ENCODE measurements at places on chromosomes 4 and X.

GRCh38 chrX:19727887-19728648 is 159.3 kb downstream of the SH3KBP1 start:
- DNase-seq = no peak

DNA sequence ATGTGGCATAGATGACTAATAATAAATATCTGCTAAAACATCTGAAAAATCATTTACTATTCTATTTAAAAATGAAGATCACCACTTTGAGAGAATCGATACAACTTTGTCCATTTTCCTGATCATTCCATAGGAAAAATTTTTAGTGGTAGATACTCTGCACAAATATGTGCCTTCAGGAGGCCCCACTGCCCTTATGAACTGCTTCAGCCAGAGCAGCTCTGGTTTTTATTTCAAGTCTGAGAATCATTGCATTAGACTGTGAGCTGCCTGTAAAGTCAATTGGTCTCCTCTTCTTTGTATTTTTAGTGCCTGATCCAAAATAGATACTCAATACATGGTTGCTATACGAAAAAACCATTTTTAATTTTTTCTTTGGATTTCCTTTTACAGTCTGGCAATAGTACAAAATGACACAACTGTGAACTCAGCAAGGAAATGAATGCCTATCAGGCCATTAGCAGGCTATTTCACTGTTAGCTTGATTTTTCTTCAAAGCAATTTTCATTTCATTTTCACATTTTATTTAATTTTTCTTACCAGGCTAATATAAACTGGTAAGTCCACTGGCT is 69.1 kb downstream of the SHISA3 start:
- no peak for DNase-seq

DNA sequence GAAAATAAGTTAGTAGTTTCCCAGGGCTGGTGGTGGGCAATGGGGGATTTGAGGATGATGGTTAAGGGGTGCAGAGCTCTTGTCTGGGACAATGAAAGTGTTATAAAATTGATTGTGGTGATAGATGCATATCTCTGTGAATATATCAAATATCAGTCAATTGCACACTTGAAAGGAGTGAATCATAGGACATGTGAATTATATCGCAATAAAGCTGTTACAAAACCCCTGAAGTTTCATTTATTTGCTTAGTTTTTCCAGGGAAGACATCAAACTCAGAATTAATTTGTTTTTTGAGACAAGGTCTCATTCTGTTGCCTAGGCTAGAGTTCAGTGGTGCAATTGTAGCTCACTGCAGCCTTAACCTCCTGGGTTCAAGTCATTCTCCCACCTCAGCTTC is 17.9 kb upstream of the YIPF6 start:
- DNase-seq = no peak

- DNase-seq = no peak
Observed at GRCh38 chrX:47620303-47620685, 637 bp upstream of the SYN1 start.

DNA sequence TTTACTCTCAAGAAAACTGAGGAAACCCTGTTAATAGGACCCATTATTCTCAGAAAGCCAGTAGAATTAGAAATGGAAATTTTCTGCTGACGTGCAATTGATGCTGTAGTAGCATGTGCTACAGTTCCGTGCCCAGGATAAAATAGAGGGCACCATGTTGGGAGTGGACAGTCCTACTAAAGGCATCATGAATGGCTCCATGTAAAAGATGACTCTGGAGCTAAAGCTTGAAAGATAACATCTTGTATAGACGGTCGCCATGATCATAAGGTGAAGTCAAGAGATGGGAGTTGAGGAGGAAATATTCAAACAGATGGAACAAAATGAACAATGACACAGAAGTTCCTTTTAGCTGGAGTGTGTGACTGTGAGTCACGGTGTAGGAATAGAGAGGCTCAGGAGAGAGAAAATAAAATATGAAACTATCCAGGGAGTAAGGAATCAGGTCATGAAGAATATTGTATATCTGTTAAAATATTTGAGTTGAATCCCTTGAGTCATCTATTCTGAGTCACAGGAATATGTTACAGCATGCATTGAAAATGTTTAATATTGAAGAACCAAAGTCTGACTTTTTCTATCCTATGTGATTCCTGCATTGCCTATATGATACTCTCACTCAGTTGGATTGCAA is 31.8 kb downstream of the ANXA10 start:
- DNase-seq = no peak

GRCh38 chr4:181819946-181820345 is 423.3 kb upstream of the TENM3 start:
- DNase-seq = no peak

- DNase-seq = no peak
Observed at GRCh38 chrX:51487960-51488267, 8.5 kb downstream of the NUDT11 start.

GRCh38 chr4:168636506-168637196 is 139.8 kb downstream of the PALLD start:
- no peak for DNase-seq

DNA sequence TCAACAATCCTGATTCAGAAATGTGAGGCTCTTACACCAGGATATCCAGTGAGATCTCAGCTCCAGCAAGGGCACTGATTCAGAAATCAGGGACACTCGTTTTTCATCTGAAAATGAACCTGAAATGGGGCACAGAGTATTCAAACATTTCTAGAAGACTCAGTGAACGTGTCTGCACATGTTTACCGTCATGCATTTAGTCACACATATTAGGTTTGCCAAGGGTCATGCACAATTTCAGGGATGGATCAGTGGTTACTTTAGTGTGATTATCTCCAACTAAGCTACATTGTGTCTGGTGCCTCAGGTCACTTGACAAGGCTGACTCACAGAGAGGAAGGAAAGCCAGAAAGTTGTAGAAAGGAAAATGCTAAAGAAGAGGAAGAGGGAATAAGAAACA is 33.6 kb upstream of the SPANXN2 start:
- DNase-seq = no peak

- DNase-seq = no peak
Observed at GRCh38 chrX:71935476-71935875, 24.8 kb downstream of the NHSL2 start.

- DNase-seq = no peak
Observed at GRCh38 chr4:138507522-138507921, 265.4 kb upstream of the SLC7A11 start.

DNA sequence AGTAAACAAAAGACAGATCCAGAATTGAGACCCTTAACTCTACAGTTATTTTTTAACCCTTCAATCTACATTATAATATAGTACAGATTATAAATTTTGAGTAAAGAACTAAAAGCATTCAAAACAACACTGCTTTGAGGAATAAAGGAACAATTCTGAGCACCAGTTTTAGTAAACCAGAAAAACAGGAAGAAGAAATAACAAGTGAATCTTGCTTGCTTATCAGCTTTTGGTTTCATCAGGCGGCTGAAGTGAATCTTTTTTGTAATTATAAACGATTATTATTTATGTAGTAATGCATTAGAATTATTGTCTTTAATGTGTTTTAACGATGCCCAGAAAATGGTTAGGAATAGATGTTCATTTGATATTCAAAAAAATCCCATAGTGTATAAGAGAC is 305.4 kb downstream of the ARAP2 start:
- DNase-seq = no peak

DNA sequence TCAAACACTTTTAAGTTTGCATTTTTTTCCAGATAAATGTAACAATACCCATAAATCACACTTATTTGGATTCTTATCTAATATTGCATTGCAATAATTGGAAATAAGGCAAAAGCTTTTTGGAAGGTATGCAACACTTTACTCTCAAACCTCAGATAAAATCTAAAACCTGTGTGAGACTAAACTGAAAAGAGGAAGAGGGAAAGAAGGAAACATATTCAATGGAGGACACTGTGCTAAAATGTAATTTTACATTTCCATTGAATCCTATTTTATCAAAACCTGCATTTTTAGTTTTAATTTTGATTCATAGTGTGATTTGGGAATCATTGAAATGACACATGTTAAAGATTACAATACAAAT is 99.4 kb downstream of the HPGD start:
- no peak for DNase-seq

DNA sequence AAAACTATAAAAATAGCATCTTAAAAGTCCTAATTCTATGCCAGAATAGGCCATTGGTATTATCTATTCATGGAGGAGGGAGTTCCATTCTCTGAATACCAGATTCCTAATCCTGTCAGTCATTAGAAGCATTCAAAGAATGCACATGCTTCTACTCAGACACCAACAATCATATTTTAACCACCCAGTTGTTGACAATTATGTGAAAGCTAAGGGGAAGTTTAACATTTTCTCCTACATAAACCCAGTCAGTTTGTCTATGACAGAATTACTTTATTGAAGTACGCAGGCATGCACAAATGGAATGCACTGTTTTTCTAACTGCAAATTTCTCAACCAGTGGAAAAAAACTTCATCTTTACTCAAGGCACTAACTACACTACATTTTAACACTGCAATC is 69.6 kb upstream of the MTNR1A start:
- no peak for DNase-seq

DNA sequence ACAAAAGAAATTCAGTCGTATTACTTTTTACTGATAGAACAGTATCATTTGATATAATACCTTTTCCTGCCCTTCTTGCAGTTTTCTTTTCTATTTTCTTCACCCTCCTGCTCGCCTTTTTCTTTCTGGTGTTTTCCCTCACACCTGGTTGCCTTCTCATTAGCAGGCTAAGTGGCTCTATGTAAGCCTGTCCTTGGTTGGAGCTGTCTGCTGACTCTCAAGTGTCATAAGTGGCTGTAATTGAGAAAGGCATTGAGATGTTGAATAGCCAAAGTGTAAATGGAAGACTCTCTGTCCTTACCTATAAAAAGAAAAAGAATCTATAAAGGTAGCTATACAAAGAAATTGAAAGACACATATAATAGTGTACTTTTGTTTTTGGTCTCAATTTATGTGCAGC is 180.7 kb downstream of the ADGRL3 start:
- DNase-seq = no peak

DNA sequence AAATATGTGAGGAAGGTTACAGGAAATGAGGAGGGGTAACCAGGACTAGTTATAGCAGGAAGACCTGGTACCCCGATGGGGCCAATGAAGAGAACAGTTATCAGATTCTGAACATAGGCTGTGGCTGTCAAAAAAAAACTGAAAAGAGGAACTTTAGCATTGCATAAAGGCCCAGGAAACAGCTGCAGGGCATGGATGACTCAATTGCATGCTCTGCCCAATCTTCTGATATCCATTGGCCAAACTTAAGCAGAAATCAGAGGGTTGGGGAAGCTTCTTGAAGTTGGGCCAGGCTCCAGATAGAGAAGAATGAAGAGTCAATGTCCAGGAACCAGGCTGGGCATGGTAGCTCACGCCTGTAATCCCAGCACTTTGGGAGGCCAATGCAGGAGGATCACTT is 1222.4 kb upstream of the PRKX start:
- DNase-seq = no peak

GRCh38 chr4:1596393-1596792 is 87.7 kb downstream of the FAM53A start:
- no peak for DNase-seq

DNA sequence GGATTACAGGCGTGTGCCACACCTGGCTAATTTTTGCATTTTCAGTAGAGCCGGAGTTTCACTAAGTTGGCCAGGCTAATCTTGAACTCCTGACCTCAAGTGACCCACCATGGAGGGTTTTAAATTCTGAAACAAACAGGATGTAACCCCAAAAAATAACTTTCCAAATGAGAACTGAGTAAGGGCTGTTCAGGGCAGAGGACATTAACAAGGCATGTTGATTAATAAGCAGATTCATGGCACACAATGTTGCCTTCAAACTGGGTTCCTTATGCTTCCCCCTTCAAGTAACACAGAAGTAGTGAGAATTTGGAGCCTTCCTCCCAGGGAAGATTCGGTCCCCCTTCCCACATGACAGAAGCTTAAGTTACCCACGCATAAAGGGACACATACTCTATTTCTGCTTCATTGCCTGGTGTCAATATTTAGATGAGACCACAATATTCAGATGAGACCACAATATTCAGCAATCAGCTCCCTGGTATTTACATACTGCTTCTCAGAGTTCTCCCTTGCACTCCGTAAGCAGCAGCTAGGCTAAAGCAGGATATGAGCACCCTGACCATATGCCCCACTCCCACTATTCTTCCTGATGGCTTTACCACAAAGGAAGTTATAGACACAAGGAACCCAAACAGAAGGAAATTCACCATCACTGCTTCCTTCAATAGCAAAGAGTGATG is 21.4 kb downstream of the GRSF1 start:
- DNase-seq = no peak

DNA sequence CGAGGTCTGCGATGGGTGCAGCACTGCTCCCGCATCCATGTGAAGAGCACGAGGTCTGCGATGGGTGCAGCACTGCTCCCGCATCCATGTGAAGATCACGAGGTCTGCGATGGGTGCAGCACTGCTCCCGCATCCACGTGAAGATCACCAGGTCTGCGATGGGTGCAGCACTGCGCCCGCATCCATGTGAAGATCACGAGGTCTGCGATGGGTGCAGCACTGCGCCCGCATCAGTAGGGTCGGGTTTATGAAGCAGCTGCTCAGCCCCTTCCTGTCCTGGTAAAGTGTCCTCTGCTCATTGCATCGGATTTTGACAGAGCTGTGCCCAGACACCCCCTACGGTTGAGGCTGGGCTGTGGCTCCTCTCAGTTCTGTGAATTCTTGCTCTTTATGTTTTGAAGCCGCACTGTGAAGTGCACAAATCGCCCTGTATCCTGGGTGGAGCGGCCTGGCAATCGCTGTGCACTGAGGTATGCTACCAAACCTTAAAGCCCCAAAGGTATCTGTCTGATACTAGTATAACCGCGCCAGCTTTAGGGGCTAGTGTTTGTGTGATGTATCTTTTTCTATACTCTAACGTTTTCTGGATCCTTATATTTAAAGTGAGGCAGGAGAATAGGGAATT is 98.7 kb downstream of the CPZ start:
- no peak for DNase-seq

GRCh38 chr4:16194214-16194613 is 32.1 kb downstream of the TAPT1 start:
- no peak for DNase-seq

DNA sequence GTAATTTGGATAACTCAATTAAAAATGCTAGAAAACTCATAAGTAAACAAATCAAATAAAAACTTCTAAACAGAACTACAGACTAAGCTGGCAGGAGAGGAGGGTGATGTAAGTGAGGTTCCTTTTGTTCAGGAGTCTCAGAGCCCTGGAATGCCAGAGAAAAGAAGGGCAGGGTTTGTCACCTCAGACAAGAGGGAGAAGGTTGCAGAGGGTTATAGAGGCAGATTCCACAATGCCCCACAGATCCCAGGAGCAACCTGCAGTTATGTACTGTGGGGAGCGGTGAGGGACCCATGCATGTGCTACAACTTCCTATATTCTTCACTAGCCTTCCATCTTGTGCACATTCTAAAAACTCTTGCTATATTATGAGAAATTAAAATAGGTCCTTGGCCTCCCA is 129.7 kb downstream of the CFAP299 start:
- DNase-seq = no peak

GRCh38 chrX:48741834-48742233 is 19.7 kb upstream of the GLOD5 start:
- no peak for DNase-seq

DNA sequence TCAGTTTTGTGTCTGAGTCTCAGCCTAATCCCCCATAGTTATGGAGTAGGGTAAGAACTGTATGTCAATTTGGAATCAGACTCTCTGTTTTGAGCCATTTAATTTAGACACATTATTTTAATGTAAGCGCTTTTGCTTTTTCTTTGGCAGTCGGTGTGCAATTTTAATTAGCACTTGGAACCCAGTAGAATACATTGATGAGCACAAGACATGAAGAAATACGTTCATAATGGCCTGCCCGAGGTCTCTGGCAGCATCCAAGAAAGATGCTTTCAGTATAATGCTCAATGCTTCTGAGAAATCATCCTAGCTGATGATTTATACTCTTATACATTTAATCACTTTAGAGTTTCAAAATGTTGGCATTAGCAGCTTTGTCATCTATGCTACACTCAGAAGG is 8.9 kb upstream of the TAPT1 start:
- no peak for DNase-seq
